ENCODE measurements at places on chromosomes 3 and 15.

DNA sequence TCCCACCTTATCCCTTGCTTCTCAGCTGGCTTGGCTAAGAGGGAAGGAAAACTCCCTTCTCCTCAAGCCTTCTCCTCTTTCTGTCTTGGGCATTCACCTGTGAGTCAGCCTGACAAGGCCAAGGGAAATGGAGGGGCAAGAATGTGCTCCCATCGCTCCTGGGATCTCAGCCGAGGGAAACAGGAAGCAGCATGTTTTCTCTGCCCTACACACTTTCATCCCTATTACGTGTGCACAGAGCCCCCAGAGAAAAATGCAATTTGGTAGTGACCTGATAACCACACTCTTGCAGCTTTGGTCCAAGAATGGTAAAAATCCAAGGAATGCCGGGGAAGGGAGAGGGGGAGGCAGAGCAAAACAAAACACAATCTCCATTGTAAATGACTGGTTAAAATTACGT is 32.9 kb upstream of the MTMR10 start:
- H3K4me1 ChIP-seq = no peaks in the 10 kb centered on the region
- peaks cover 14% of the 10 kb centered on the region for H3K27me3 ChIP-seq
- H3K4me3 ChIP-seq = no peak overlapping the region
- no peaks in the 10 kb centered on the region for H3K36me3 ChIP-seq
- no peak overlapping the region for H3K27ac ChIP-seq

DNA sequence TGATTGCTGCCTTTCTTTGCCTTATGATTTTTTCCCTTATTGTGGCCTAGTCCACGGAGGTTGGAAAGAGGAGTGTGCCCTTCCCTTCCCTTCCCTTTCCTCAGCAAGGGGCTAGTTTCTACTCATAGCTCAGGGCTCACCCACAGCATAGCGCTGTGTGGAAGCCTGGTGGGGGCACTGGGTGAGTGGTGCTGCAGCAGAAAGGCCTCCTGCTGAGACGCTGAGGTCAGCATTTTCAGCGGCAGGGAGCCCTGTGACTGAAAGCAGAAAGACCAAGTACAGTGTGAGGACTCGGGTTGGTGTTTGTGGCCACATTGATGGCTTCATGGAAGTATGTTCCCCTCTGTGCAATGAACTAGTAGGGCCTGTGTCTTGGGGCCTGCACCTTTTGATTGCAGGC is 21.9 kb downstream of the CACNA1D start:
- peaks cover 5% of the 10 kb centered on the region for H3K27me3 ChIP-seq
- H3K4me3 ChIP-seq = no peak overlapping the region
- no peaks in the 10 kb centered on the region for H3K36me3 ChIP-seq
- no peak overlapping the region for H3K27ac ChIP-seq
- no peak for DNase-seq

DNA sequence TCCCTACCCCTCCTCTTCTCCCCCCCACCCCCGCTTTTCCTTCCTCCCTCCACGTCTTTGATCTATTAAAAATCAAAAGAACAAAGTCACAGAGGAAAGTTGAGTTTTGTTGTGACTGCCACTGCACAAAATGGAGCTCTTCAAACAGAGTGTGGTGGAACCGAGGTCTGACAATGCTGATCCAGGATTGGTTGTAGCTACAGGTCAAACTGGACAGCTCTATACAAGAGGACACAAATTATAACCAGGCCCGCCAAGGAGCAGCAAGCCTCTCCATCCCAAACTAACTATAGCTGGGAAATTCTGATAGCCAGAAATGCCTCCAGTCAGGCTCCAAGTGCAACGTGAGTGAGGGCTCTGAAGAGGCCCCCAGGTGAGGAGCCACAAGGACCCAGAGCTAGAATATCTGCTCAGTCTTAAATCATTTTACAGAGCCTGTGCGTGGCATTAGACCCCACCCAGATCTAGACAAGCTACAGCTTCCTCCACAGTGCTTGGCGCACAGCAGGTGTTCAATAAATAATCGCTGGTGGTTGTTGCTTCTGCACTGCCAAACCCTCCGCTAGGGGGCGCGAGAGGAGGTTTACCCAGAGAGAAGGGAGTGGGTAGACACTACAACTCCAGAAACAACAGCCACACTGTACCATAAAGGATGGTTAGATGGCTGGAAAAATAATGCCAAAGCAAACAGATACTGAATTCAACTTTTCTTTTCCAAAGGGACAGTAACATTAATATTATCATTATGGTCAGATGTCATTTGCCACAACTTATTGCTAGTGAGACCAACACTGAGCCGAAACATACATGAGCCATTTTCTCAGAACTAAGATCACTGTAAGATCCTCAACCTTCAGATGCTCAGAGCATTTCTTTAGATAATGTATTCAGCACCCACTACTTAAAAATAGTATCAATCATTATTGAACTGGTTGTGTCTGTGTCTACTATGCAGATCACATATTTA is 44.6 kb downstream of the ZIC4 start:
- peaks cover 5% of the 10 kb centered on the region for H3K4me1 ChIP-seq
- H3K4me3 ChIP-seq = no peak overlapping the region

GRCh38 chr15:92523176-92523575 is 129.5 kb downstream of the ST8SIA2 start:
- DNase-seq = no peak
- H3K4me3 ChIP-seq = no peak overlapping the region
- H3K27me3 ChIP-seq = peaks cover 6% of the 10 kb centered on the region

DNA sequence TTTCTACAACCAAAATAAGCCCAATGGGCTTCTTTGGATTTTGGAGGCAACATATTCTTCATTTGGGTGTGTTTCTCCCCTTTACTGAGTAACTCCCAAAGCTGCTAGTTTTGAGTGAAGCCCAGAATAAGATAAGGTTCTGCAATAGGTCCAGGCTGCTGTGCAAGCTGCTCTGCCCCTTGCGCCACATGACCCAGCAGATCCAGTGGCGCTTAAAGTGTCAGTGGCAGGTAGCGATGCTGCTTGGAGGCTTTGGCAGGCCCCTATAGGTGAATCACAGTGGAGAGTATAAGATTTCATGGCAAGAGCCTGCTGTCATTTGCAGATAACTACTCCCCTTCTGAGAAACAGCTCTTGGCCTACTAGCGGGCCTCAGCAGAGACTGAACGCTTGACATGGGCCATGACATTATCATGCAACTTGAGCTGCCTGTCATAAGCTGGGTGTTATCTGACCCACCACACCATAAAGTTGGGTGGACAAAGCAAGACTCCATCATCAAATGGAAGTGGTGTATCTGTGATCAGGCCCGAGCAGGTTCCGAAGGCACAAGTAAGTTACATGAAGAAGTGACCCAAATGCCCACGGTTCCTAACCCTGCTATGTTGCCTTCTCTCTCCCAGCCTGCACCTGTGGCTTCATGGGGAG is 88.4 kb upstream of the OXTR start:
- DNase-seq = no peak
- H3K27ac ChIP-seq = no peak overlapping the region
- H3K27me3 ChIP-seq = no peaks in the 10 kb centered on the region
- no peaks in the 10 kb centered on the region for H3K36me3 ChIP-seq
- H3K4me1 ChIP-seq = peaks cover 2% of the 10 kb centered on the region

Measured in activated naive CD4-positive, alpha-beta T cell treated with anti-CD3 and anti-CD28 coated beads for 36 hours (primary cell).